ENCODE measurements at places on chromosomes 7 and 10. TPM values are rescaled to one million over a fixed set of nuclear protein-coding genes. Genes with fewer than 3 reads are reported as not detected.
A peak's percentile ranks its signal among the peaks of the same experiment; 100 is the strongest.

Gene STOX1
- total RNA-seq: 0.64 TPM

Gene SNX13
- 24.7 TPM for total RNA-seq

Gene TFPI2
- total RNA-seq: not detected

Gene SCIN
- total RNA-seq: 0.20 TPM

Gene NOS3
- total RNA-seq: 5.8 TPM

Gene TMEM254
- total RNA-seq: 14.7 TPM

Gene MKI67
- 196 TPM for total RNA-seq

Gene RPEL1
- 0.10 TPM for total RNA-seq

Gene PLEKHS1
- total RNA-seq: 0.24 TPM

Gene SEC61A2
- 10.1 TPM for total RNA-seq

Gene FAM25A
- not detected for total RNA-seq

- H3K4me1 ChIP-seq: peaks cover 10% of the 10 kb centered on the region
- DNase-seq: no peak
- H3K36me3 ChIP-seq: no peaks in the 10 kb centered on the region
- peaks cover 58% of the 10 kb centered on the region for H3K27me3 ChIP-seq
- H3K27ac ChIP-seq: no peak overlapping the region
Observed at GRCh38 chr10:34814223-34814912, 728 bp downstream of the PARD3 start.

- H3K4me1 ChIP-seq: peaks cover 3% of the 10 kb centered on the region
- no peaks in the 10 kb centered on the region for H3K27me3 ChIP-seq
- peaks cover 78% of the 10 kb centered on the region for H3K36me3 ChIP-seq
- no peak overlapping the region for H3K27ac ChIP-seq
- H3K4me3 ChIP-seq: no peak overlapping the region
Observed at GRCh38 chr10:35535136-35535535, 70.0 kb upstream of the GJD4 start.

GRCh38 chr7:130959743-130960207, 225.8 kb upstream of the KLF14 start:
- H3K4me1 ChIP-seq: peaks cover 55% of the 10 kb centered on the region
- H3K36me3 ChIP-seq: peaks cover 72% of the 10 kb centered on the region
- H3K27ac ChIP-seq: peak overlapping the region; percentile 99
- H3K4me3 ChIP-seq: peak overlapping the region; percentile 95

DNA sequence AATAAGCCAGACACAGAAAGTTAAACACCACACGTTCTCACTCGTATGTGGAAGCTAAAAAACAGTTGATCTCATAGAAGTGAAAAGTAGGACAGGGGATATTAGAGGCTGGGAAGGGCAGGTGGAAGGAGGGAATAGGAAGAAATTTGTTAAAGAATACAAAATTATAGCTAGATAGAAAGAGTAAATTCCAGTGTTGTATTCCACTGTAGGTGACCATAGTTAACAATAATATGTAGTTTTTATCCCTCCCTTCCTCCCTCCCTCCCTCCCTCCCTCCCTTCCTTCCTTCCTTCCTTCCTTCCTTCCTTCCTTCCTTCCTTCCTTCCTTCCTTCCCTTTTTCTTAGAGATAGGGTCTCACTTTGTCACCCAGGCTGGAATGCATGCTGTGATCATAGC, 19.9 kb upstream of the MEST start:
- no peak overlapping the region for H3K27ac ChIP-seq
- no peak for DNase-seq
- no peaks in the 10 kb centered on the region for H3K27me3 ChIP-seq
- no peak overlapping the region for H3K4me3 ChIP-seq
- H3K36me3 ChIP-seq: no peaks in the 10 kb centered on the region
- H3K4me1 ChIP-seq: peaks cover 16% of the 10 kb centered on the region

- no peak for DNase-seq
- no peak overlapping the region for H3K4me3 ChIP-seq
- no peaks in the 10 kb centered on the region for H3K4me1 ChIP-seq
Observed at GRCh38 chr7:24462117-24462516, 111.1 kb upstream of the PALS2 start.

- H3K36me3 ChIP-seq: peaks cover 11% of the 10 kb centered on the region
- peaks cover 17% of the 10 kb centered on the region for H3K27me3 ChIP-seq
- H3K4me1 ChIP-seq: peaks cover 46% of the 10 kb centered on the region
Observed at GRCh38 chr10:102422545-102423129, 2.0 kb downstream of the FBXL15 start.

DNA sequence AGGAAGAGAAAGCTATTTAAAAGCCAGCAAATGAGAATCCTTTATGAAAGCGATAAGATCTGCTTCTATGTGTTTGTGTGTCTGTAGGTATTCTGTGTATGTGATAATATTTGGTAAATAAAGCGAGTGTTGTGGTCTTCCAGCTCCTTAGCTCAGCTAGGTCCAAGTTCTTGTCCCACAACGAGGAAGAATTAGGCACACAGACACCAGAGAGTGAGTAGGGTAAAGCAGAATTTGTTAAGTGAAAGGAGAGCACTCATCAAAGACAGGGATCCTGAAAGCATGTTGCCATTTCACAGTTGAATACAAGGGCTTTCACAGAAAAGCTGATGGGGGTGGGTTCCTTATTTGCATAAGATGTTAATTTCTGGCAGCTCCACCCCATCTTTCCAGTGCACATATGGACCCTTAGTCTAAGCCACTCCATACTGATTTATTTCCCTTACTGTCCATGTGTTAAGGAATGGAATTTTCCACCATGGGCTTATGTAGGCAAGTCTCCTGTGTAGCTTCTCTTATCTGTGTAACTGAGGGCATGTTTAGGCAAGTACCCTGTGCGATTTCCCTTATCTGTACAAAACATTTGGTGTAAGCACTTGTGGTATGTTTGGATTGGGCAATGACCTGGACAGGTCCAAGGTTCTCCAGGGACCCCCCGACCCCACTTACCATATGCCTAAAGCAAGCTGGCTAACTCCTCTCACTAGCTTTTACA, 165.9 kb upstream of the VIPR2 start:
- no peak overlapping the region for H3K4me3 ChIP-seq
- H3K36me3 ChIP-seq: no peaks in the 10 kb centered on the region
- H3K27ac ChIP-seq: no peak overlapping the region
- H3K4me1 ChIP-seq: no peaks in the 10 kb centered on the region
- peaks cover 31% of the 10 kb centered on the region for H3K27me3 ChIP-seq

GRCh38 chr10:132554053-132554990, 16.7 kb downstream of the INPP5A start:
- H3K4me1 ChIP-seq: peaks cover 32% of the 10 kb centered on the region
- H3K4me3 ChIP-seq: no peak overlapping the region
- no peaks in the 10 kb centered on the region for H3K27me3 ChIP-seq
- no peak overlapping the region for H3K27ac ChIP-seq
- no peak for DNase-seq

DNA sequence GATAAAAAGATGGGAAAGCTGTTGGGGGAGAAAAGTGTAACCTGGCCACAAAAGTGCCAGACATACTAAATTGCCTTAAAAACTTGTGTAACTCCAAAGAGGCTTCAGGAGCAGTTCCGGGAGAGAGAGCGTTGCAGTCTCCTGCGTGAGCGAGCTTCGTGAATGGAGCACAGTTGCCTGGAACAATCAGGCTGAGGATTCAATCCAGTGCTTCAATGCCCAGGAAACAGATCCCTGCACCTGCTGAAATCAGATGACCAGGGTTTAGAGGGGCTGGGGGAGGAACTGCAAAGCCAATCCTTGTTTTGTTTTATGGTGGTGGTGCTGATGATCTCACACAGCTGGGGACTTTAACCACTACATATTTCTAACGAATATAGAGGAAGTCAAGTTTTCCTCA, 398.3 kb downstream of the DPP6 start:
- no peak for DNase-seq
- H3K27ac ChIP-seq: no peak overlapping the region
- no peak overlapping the region for H3K4me3 ChIP-seq

DNA sequence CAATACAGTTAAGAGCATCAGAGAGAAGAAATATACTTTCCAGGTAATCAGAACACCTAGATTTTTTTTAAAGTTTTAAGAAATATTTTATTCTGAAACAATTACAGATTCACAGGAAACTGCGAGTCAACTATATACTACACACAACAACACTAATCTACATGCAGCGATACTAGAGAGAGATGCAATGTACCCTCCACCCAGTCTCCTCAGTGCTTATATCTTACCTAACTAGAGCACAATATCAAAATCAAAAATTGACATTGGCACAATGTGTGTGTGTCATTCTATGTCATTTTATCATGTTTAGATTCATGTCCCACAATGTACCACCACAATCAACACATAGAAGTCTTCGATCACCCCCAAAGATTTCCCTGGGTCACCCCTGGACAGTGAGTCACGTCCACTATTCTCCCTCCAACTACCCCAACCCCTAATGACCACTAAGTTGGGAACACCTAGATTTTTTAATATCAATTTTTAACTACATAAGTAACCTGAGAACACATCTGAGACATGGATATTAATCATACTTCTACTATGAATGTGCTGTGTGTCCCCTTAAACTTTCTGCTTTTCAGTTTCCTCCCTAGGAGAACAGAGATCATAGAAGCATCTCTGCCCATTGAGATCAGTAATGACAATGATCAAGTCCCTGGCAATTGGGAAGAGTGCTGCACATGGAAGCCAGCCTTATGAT, 86.5 kb downstream of the GSAP start:
- DNase-seq: no peak
- no peaks in the 10 kb centered on the region for H3K36me3 ChIP-seq
- peak overlapping the region; percentile 72 for H3K27ac ChIP-seq
- peak overlapping the region; percentile 26 for H3K4me3 ChIP-seq
- peaks cover 57% of the 10 kb centered on the region for H3K4me1 ChIP-seq

- peak overlapping the region; percentile 26 for H3K4me3 ChIP-seq
- H3K27me3 ChIP-seq: no peaks in the 10 kb centered on the region
- peaks cover 57% of the 10 kb centered on the region for H3K4me1 ChIP-seq
- no peaks in the 10 kb centered on the region for H3K36me3 ChIP-seq
- DNase-seq: peak; percentile 19
Observed at GRCh38 chr7:77330169-77330882, 85.8 kb downstream of the GSAP start.

DNA sequence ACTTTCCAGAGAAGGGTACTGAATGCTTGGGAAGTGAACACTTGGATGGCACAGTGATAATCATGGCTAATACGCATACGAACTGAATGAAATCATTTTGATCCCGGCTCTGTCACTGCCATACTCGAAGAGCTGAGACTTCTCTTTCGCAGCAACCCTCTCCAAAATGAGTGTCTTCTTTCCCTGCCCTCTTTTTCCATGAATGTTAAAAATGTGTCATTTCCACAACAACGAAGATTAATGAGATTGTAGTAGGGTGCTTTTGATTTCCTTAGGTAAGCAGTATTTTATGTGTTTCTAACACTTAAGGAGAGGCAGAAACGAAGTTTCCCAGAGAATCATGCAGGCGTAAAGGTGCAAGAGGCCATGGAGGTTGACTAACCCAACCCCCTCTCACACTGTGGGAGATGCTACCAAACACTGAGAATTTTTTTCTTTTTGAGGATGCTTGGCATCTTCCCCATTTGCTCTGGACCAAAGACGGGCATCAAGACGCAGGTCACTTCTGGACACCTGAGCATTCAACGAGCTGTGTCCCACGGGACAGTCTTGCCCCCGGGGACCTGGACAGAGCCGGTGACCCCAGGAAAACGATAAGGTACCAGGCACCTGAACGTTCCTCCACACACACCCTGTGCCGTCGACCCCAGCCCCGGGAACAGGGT, 823 bp downstream of the COPG2 start:
- H3K27me3 ChIP-seq: no peaks in the 10 kb centered on the region
- H3K4me3 ChIP-seq: peak overlapping the region; percentile 80
- peaks cover 17% of the 10 kb centered on the region for H3K4me1 ChIP-seq
- peak overlapping the region; percentile 30 for H3K27ac ChIP-seq
- no peaks in the 10 kb centered on the region for H3K36me3 ChIP-seq
- DNase-seq: no peak

GRCh38 chr7:73526896-73527821, 5.1 kb upstream of the BAZ1B start:
- H3K4me1 ChIP-seq: peaks cover 33% of the 10 kb centered on the region
- H3K36me3 ChIP-seq: peaks cover 9% of the 10 kb centered on the region
- peak; percentile 5 for DNase-seq
- peak overlapping the region; percentile 89 for H3K27ac ChIP-seq
